ENCODE measurements at places on chromosomes 1 and 21.

DNA sequence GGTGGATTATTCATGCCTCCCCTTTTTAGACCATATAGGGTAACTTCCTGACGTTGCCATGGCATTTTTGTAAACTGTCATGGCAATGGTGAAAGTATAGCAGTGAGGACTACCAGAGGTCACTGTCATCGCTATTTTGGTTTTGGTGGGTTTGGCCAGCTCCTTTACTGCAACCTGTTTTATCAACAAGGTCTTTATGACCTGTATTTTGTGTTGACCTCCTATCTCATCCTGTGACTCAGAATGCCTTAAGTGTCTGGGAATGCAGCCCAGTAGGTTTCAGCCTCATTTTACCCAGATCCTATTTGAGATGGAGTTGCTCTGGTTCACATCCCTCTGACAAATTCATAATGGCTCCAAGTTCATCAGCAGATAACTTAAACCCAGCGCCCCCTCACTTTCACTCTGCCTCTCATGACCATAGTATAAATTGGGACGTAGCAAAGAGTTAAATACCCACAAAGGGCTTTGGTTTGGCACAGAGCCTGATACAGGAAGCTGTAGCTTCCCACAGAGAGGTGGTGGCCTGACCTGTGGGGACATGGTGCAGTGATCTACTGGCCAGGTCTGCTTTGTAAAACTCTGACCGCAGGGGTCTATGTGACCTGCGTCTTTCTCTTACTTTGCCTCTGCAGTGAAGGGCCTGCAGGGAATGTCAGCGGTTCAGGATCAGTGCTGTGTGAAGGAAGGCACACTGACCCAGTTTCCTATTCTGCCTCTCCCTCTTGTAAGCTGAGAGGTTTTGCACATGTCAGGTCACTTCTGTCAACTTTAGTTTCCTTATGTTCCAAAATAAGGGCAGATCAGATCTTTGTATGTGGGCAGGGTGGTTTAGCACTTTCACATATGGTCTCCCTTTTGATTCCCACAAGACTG is 78.1 kb upstream of the ZNF644 start:
- DNase-seq, result no peak

DNA sequence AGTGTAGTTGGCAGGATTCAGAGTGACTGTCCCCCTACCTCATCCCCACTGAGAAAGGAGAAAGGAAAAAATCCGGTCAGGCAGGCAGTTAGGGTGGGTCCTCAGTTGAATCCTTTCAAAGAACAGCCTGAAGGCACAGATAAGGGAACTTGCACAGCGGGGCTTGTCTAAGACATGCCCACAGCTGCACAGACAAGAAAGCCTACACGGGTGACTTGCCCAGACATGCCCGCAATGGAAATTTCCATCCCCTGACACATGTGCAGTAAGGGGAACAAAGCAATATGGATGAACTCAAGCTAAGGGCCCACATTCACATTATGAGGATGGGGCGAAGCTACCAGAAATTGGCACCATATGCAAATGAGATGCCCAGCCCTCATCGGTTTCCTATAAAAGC is 82.5 kb downstream of the DESI2 start:
- no peak for DNase-seq

- DNase-seq, result peak; percentile 47
Observed at GRCh38 chr1:51341876-51342496, 11.6 kb upstream of the TTC39A start.

- DNase-seq, result peak; percentile 64
Observed at GRCh38 chr1:166944186-166944967, 31.0 kb downstream of the ILDR2 start.

- DNase-seq, result no peak
Observed at GRCh38 chr1:39268112-39268581, 63.7 kb downstream of the MACF1 start.

DNA sequence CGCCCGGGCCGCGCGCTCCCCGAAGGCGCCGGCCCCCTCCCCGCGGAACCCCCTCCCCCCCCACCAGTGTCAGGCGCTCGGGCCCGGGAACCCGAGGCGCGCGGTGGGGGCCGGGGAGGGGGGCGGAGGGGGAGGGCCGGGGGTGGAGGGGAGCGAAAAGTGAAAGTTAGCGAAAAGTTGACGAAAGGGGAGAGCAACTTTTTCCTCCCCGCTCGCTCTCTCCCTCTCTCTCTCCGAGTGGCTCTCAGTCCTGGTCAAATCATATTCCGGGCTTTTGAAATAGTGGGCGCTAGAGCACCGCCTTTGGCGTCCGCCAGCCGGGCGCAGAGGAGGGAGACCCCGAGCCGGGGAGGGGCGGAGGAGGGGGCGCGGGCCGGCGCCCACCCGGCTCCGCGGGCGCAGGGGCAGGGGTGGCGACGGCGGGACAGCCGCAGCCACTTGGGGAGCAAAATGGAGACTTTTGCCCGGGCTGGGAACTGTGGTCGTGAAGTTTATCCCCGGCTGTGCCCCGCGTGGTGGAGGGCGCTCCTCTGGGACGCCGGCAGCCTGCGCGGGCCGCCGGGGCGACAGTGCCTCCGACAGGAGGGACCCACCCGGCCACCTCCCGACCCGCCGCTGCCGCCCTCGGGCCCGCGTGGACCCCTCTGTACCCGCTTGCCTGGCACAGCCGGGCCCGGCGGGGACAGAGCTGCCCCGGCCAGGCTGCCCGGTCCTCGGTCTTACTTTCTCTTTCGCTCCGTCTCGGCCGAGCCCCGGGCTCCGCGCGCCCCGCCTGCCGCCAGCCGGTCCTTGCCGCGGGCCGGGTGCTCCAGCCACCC is 697 bp downstream of the PRDM16 start:
- no peak for DNase-seq

DNA sequence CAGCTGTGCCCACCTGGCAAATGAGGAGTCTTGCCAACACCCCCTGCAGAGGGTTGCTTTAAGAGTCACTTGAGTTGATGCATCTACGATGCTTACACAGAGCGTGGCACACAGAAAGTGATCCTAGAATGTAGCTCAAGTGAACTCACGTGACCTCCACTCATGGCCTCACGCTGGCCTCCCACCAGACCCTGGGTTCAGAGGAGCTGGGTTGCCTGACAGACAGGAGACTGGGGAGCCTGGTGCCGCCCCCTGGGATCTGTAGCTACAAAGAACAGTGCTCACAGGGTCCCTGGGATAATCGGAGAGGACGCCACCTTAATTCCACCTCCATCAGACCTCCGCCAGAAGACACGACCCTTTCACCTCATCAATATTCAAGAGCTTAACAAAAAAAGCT is 81.4 kb upstream of the CASZ1 start:
- no peak for DNase-seq

- no peak for DNase-seq
Observed at GRCh38 chr1:36067871-36068270, 16.0 kb upstream of the TEKT2 start.

GRCh38 chr1:226411619-226412018 is 3.7 kb upstream of the PARP1 start:
- DNase-seq, result no peak

DNA sequence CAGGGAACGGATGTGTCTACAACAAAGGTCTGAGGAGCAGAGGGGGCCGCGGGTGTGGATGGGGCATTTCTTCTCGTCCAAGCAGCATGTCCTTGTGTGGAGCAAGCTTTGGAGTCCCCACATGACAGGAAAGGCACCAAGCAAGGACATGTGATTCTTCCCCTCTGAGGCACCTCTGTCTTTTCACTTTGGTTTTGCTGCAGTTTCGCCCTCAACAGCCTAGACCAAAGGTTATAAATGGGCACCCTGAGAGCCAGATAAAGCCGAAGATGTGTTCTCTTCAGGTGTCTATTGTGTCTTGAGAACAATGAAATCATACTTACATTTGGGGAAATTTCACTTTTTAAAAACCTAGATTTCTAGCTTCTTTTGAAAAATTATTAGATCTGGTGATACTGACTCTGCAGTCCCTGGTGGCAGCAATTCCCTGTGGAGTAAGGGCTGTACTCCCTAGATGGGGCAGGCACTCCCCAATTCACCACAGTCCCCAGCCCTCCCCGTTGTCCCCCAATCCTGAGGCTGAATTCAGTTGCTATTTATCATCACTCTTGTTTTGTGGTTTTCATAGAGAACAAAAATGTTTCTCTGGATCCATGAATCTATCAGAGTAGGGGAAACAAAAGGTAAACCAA is 28.8 kb upstream of the IKBKE start:
- no peak for DNase-seq

Data from Kasumi-1 (cell line).